ENCODE measurements at places on chromosomes 12 and 14.

- DNase-seq = no peak
These were observed 19.1 kb downstream of the AMN start for GRCh38 chr14:102941419-102942011.

- no peak for DNase-seq
These were observed 3.8 kb upstream of the ACADS start for GRCh38 chr12:120721866-120722265.

GRCh38 chr14:20417250-20418186 lies 4.2 kb upstream of the TEP1 start:
- DNase-seq = no peak

DNA sequence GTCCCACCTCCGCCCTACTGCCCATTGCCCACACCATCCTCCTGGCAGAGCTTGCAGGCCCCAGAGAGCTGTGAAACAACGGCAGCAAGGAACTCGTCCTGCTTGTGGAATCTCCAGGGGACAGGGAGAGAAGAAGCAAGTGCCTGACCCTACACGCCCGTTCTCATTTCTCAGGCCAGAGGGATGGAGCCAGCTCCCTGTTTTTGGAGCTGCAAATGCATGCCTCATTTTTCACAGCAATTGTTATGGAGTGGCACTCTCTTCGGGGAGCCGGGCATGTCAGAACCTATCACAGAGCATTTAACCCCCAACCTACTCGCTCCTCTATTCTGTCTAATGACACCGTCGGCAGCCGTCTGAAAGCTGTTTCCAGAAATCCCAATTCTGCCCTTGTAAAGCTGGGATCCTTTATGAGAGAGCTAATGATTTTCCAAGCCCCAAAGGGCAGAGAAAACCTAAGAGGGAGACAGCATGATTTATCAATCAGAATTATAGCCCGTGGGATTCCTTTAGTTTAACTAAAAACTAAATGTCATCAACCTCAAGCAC lies 222.3 kb upstream of the NOS1 start:
- DNase-seq = no peak

DNA sequence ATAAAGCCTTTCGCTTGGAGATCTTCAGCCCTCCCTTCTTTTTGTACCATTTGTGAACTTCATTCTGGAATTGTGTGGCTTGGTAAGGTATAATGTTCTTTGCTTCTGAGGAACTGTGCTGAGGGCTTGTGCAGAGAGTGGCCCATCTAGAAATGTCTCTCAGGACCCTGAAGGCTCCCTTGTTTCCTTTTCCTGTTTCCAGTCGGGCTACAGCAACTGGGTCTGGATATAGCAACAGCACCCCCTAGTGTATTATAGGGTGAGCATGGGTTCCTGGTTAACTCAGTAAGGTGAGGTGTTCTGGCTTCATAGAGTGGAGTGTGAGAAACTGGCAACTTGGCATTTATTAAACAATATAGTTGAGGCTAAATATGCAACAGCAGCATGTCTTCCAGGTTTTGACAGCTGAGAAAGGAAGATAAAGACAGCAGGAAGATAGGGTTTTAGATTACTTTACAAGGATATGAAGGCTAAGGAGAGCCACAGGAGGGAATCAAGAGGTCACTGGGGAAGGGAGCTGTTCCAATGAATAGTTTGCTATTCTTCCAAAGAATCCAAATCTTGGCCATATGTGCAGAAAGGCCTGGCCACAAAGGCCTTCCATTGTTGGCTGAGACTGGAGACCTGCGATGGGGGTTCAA lies 49.1 kb upstream of the RNU6-8 start:
- DNase-seq = peak; percentile 71

GRCh38 chr12:24615967-24616411 lies 332.9 kb downstream of the BCAT1 start:
- DNase-seq = peak; percentile 65

DNA sequence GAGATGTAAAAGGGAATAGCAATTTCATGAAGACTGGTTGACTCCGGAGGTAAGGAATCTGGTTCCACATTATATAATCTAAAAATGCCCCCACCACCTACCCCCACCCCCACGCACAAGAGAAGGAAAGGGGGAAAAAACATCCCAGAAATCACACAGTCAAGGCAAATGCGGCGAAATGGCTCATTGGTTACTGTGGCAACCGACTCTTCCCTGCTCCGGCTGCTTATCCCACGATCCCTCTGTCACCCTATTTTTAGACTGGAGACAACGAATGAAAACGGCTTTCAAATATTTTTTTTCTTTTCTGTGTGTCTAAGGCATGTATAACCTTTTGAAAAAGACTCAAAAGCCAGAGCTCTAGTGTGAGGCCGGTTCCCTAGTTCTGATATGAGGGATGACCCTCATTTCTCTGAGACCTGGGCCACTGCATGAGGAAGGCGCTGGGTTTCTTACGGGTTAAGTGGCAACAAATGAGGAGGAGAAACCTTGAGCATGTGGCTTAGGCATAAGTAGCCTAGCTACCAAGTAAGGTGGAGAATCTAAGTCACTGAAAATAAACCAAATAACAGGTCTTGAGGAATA lies 148.3 kb upstream of the GRIN2B start:
- DNase-seq = no peak

DNA sequence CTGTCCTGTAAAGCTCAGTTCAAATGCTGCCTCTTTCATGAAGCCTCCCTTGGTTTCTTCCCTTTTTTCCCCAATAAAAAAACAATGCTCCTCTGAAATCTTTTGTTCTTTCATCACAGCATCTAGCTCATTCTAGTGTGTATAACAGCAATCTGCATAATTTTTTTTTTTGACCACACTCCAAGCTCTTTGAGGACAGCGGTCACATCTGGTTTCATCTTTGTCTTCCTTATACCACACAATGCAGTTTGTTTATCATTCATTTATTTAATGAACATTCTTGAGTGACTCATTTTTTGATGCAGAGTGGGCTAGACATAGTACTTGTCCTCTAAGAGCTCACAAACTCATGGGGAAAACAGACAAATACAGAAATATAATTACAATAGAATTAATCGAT lies 7.3 kb downstream of the GNG2 start:
- DNase-seq = peak; percentile 5

- DNase-seq = no peak
These were observed 1.0 kb upstream of the GPD1 start for GRCh38 chr12:50102646-50103309.

GRCh38 chr12:51847643-51848325 lies 734 bp downstream of the FIGNL2 start:
- no peak for DNase-seq

- DNase-seq = peak; percentile 95
These were observed 4.4 kb downstream of the TXNRD1 start for GRCh38 chr12:104219908-104220404.

GRCh38 chr14:102039157-102039556 lies 47.7 kb downstream of the HSP90AA1 start:
- no peak for DNase-seq

GRCh38 chr12:52442600-52443061 lies 8.5 kb upstream of the KRT75 start:
- peak; percentile 97 for DNase-seq

Data from EL (cell line).